ENCODE measurements at places on chromosomes 5 and 9. TPM values are rescaled to one million over a fixed set of nuclear protein-coding genes. Genes with fewer than 3 reads are reported as not detected.

- DNase-seq, result no peak
Observed at GRCh38 chr5:36744773-36745589, 131.6 kb upstream of the NIPBL start.

- DNase-seq, result peak; percentile 22
Observed at GRCh38 chr5:103010168-103010567, 109.8 kb downstream of the GIN1 start.

DNA sequence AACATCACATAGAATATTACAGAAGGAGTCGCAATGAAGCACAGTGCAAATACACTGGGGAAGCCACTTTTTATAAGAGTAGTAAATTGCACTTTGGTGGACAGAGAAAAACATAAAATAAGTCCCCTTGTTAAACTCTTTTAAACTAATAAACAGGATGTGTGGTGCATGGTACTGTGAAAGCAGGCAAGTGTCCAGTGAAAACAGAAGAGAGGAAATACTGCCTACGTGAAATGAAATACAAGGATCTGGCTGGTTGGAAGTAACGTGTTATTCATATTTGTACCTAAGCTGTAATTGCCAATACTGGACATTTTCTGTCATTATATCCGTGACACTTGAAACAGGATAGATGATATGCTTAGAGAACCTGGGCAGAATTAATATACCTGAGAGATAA lies 191.9 kb upstream of the SLC27A6 start:
- peak; percentile 15 for DNase-seq

DNA sequence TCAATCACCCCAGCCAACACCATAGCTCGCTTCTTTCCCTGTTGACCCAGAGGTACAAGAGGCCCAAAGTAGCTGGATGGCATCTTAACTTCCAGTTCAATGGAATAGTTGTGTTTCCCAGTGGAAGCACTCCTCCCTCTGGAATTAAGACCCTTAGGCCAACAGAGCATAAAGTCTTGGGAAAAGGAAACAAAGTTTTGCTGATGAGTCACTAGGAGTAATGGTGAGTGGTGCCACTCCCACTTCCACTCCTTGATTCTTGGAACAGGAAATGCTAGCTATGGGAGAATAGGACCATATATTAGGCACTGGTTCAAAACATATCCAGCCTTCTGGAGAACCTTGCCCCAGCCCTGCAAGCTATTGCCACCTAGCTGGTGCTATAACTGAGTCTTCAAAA lies 44.7 kb upstream of the LMX1B start:
- DNase-seq, result peak; percentile 50

- no peak for DNase-seq
Observed at GRCh38 chr9:123550012-123550411, 194.0 kb downstream of the CRB2 start.

GRCh38 chr5:13488254-13488931 lies 456.1 kb downstream of the DNAH5 start:
- DNase-seq, result no peak

DNA sequence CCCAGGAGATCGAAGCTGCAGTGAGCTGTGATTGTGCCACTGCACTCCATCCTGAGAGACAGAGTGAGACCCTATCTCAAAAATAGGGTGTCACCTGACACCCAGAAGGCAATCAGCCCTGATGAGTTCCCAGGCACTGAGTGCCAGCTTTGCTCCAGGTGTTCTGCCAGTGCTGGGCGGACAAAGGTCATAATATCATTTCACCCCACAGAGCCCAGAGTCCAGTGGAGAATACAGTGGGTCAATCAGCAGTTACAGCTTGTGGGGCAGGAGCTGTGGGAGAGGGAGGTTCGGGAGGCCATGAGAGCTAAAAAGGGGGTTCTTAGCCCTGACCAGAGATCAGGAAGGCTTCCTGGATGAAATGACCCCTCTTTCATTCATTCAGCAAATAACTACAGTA lies 24.4 kb upstream of the SH3RF2 start:
- no peak for DNase-seq

- peak; percentile 3 for DNase-seq
Observed at GRCh38 chr9:28264368-28264767, 691.1 kb upstream of the C9orf72 start.

DNA sequence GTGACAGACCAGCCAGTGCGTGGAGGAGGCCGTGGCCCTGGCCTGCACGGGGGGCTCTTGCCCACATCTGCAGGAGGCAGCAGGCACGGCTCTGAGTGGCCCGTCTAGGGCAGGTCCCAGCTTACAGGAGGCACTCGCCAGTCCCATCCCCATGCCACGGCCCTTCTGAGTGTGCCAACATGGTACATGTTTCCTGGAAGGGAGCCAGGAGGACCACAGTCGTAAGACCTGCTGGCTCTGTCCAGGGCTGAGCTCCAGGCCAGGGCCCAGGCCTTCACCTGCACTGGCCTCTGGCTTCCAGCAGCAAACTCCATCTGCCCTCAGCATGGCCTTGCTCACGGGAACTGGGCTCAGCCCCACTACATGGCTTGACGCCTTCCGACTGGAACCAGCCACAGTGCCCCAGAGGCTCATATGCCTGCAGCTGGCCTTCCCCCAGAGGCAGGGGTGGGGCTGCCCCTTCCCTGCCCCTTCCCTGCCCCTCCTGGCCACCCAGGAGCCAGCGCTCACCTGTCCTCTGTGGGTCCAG lies 3.8 kb downstream of the NKD2 start:
- no peak for DNase-seq

GRCh38 chr5:16669776-16670175 lies 53.0 kb upstream of the RETREG1 start:
- DNase-seq, result no peak

- DNase-seq, result peak; percentile 61
Observed at GRCh38 chr9:88947581-88948573, 43.4 kb upstream of the S1PR3 start.

The SLC6A7 gene
- not detected for total RNA-seq

The GPR151 gene
- not detected for total RNA-seq

The SPARC gene
- total RNA-seq, result 319 TPM

The NRG2 gene
- 0.14 TPM for total RNA-seq

The SAPCD2 gene
- total RNA-seq, result 5.9 TPM

The NDFIP1 gene
- 44.5 TPM for total RNA-seq

The PDE8B gene
- total RNA-seq, result not detected

The PCDHB14 gene
- total RNA-seq, result 6.2 TPM
